ENCODE measurements at places on chromosomes 5 and 9.

DNA sequence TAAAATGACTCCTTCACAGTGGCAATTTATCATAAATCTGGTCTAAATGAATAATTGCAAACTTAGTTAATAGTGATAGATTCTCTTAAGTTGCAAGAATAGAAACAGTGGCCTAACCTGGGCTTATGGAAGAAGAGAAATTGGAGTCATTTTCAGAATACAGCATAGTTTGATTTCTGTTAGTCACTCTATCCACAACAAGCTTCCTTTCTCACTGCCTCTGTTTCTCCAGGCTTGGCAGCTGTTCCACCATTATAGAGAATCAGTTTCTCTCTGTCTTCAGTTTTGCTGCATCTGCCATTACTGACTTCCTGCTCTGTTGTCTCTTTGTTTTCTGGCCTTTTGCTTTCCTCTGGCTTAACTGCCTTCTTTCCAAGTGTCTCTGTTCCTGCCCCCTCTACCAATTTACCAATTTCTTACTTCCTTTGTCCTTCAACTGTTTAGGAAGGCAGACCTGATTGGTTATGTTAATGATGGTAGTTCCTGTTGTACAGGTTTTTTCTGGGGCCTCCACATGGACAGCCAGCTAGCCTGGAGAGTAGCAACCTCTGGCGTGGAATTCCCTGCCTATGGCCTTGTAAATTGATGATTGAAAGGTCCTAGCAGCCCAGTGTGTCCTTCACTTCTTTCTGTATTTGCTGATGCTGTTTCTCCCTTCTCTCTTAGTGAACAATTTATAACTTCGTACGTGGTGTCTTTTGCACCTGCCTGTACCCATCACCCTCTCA, 75.9 kb upstream of the RASGRF2 start:
- DNase-seq = no peak

- peak; percentile 56 for DNase-seq
These were observed 518 bp downstream of the SPRY4 start for GRCh38 chr5:142324136-142324870.

DNA sequence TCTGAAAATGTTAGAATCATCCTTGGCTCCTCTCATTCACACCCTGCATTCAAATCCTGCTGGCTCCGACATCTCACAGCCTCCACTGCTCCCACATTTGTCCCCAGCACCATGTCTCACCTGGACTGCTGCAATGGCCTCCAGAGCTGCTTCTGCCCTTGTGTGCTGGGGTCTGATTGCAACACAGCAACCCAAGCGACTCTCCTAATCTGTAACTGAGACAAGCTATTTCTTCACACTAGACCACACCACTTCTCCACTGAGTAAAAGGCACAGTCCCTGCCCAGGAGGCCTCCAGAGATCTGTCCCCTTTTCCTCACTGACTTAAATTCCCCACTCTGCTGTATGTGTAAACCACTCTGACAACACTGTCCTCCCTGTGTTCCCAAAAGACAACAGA, 151.1 kb upstream of the TAS2R1 start:
- no peak for DNase-seq

GRCh38 chr5:175883506-175883905, 12.1 kb downstream of the CPLX2 start:
- no peak for DNase-seq

DNA sequence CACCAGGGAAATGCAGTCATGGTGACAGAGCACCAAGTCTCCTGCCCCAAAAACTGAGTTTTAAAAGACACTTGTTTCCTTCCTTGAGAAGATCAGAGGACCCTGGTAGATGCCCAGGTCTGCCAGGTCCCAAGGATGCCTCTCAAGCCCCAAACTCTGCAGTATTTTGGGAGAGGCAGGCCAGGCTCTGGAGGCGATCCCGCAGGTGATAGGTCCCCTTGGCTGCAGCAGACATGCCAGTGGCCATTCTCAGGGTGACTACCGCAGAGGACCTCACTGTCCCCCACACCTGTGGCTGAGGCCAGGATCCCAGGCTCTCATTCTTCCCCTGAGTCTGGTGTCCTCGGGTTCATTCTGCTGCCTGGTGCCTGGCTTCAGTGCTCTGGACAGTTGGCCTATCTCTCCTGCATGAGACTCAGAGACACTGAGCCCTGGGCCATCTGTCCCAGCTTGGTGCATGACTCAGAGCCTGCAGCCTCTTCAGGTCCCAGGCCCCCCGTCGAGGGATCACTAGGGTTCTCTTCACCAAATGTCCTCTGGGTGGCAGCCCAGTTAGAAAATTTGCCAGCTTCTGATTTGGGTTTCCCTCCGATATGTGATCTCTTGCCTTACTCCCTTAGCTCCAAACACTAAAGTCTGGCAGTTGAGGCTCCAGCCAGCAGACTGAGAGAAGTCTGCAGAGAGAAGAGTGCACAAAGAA, 59.7 kb upstream of the GARNL3 start:
- peak; percentile 83 for DNase-seq

- DNase-seq = no peak
These were observed 10.2 kb downstream of the SPRY4 start for GRCh38 chr5:142314606-142315005.

GRCh38 chr5:10793785-10794184, 32.8 kb upstream of the DAP start:
- DNase-seq = no peak

GRCh38 chr5:161314033-161314432, 232.5 kb downstream of the GABRB2 start:
- peak; percentile 64 for DNase-seq

GRCh38 chr9:94874316-94874715, 147.8 kb downstream of the AOPEP start:
- DNase-seq = no peak

GRCh38 chr9:104831681-104832080, 67.8 kb downstream of the NIPSNAP3B start:
- DNase-seq = peak; percentile 35

- DNase-seq = no peak
These were observed 279.4 kb downstream of the CDH10 start for GRCh38 chr5:24365406-24365805.

DNA sequence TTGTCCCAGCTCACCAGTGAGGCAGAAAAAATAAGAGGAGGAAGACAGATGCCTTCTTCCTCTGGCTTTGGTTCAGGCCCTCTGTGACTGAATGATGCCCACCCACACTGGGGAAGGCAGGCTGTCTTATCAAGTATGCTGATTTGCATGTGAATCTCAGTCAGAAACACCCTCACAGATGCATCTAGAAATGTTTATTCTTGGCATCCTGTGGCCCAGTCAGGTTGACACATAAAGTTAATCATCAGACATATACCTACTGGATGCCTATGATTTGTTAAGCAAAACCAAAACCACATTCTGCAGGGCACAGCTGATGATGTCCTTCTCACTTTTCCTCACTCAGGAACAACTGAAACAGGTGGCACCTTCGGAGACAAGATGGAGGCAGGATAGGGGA, 243.4 kb upstream of the KCNN2 start:
- no peak for DNase-seq

- no peak for DNase-seq
These were observed 171.5 kb upstream of the GNA14 start for GRCh38 chr9:77819657-77820056.

DNA sequence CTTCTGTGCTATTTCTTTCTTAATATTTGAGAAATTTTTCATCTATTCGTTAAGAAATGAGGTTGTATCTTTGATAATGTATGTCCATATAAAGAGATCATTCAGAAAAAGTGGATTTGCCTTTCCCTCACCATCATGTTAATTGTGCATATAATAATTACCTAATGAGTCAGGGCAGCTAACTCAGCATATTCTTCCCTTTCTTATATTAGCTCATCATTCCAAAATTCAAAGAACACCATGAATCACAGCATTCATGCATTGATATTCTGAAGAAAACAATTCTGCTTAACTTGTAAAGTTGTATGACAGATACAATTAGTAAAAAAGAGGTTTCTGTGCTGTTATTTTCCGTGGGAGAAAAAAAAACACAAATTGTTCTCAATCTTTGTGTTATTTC, 630.6 kb downstream of the TLE1 start:
- no peak for DNase-seq

GRCh38 chr5:111262815-111263214, 38.6 kb downstream of the CAMK4 start:
- no peak for DNase-seq

- DNase-seq = no peak
These were observed 85.2 kb downstream of the KIAA1958 start for GRCh38 chr9:112571624-112572355.

DNA sequence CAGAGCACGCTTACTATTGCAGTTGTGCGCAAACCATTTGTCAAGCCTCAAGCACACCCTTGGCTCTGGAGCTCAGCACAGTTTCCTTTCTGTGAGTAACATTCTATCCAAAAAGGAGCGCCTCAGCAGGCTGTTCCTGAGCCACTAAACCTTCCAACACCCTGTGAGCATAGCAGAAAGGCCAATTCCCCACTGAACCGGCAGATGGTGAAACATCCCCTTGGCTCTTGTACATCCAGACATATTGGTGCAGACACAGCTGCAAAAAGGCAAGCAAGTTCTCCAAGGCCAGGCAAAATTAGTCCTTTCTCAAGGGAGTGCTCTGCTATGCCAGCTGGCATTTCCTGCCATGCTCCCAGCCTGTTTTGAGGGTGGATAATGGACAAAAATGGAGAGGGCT, 44.1 kb upstream of the CEMIP2 start:
- DNase-seq = no peak

GRCh38 chr5:152151113-152151512, 226.5 kb upstream of the GLRA1 start:
- DNase-seq = no peak

GRCh38 chr5:147188200-147189108, 46.4 kb upstream of the STK32A start:
- DNase-seq = peak; percentile 73

DNA sequence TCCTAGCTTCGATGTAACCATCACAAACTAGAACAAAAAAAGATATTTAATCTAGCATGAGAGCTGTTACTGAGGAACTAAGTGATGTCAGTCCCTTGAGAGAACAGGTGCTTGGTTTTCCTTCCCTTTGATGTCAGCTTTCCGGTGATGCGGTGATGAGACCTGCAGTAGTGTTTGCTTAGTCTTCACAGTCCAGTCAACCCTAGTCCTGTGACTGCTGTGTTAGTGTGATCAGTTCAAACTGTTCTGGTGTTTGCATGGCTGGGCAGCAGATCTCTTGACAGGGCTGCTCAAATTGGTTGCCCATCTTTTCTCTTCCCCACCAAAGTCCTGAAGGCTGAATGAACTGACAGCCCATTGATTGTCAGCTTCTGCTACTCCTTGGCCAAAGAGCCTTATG, 608.6 kb upstream of the DAB2 start:
- no peak for DNase-seq

DNA sequence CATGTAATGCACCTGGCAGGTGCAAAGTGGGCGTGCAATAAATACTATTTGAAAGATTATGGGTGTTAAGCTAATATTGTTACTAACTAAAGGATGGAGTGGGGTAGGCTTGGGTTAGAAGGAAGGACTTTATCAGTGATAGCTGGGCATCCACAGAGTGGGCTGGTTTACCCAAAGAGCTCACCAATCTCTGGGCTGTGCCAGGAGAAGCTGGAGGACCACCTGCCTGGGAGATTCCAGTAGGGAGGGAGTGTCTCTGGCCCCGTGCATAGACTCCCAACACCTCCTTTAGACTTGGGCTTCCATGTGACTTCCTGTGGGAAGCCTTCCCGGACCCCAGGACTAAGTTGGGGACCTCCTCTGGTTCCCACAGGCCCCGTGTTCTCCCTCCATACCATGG, 5.6 kb upstream of the URM1 start:
- DNase-seq = no peak

Measured in adrenal gland (tissue), 19 donors.